ENCODE measurements at places on chromosomes 4 and X. TPM values are rescaled to one million over a fixed set of nuclear protein-coding genes. Genes with fewer than 3 reads are reported as not detected.
A peak's percentile ranks its signal among the peaks of the same experiment; 100 is the strongest.

DNA sequence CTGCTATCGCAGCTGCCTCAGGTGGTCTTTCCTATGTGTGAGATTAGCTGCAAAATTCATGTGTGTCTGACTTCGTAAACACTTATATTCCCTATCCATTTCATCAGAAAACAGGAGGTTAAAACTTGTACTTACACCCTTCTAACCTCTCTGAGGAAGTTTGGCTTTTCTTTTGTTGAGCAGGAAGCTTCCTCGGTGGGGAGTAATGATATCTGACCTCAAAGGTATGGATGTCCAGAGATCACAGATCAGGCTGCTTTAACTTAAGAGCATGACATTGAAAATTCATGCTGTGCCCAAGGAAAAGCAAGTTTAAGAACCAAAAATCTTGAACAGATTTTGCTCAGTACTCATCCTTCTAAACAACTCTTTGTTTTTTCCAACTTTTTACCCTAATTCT is 429.1 kb downstream of the STIM2 start:
- DNase-seq, result no peak

Gene IL2
- total RNA-seq, result 2.6 TPM

GRCh38 chr4:7687006-7687405 is 252.3 kb upstream of the PSAPL1 start:
- no peak for DNase-seq

Gene SOD3
- total RNA-seq, result 34.9 TPM

Gene PAGE1
- total RNA-seq, result not detected

DNA sequence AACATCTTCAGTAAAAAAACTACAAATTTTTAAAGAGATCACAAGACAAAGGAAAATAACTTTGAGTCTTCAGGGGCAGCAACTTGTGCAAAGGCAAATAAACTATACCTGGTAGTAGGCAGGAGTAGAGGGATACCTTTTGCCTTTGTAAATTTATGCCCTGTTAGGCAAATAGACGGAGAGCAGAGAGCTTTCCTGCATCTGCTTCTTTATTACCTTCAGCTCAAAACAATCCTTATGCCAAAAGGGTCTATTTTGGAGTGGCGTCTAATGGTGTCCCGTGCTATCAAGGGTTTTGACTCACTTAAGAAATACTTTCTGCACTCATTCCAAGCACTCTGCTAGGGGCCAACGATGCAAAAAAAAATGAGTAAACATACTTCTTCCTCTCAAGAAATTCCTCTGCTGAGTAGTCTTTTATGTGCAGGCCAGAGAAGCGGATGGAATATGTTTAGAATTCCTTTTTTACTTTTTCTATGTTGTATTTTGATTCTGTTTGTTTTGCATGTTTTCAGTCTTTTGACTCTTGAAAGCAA is 131.9 kb downstream of the ANXA5 start:
- no peak for DNase-seq

GRCh38 chr4:31362756-31363155 is 642.6 kb downstream of the PCDH7 start:
- DNase-seq, result no peak

DNA sequence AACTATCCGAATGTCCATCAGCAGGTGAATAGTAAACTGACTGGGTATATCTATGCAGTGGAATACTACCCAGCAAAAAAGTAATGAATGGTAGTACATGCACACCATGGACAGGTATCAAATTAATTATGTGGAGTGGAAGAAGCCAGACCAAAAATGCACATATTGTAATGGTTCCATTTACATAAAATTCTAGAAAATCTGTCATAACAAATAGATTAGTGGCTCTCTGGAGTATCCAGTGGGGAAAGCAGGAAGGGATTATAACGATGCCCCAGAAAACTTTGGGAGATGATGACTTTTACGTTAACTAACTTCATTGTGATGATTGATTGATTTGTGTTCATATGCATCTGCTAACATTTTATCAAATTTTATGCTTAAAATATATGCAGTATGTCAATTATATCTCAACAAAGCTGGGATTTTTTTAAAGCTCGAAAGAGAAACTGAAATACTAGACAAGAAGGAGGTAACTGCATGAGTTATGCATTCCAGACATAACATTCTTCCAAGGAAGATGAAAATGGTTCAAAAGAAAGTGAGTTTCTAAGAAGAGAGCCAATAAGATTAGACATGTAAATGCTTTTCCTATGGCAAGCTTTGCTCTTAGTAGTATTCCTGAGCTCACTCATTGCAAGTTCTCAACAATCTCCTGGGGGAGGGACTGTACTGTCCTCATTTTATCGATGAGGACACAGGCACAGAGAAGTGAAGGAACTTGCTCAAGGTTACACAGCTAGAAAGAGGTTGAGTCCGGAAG is 58.6 kb upstream of the MSX1 start:
- no peak for DNase-seq

Gene PFKFB1
- total RNA-seq, result 0.22 TPM

Gene CISD2
- 10.2 TPM for total RNA-seq

GRCh38 chrX:70168238-70169188 is 8.8 kb upstream of the DGAT2L6 start:
- DNase-seq, result no peak

- DNase-seq, result no peak
Observed at GRCh38 chr4:25280210-25280609, 32.4 kb upstream of the ZCCHC4 start.

DNA sequence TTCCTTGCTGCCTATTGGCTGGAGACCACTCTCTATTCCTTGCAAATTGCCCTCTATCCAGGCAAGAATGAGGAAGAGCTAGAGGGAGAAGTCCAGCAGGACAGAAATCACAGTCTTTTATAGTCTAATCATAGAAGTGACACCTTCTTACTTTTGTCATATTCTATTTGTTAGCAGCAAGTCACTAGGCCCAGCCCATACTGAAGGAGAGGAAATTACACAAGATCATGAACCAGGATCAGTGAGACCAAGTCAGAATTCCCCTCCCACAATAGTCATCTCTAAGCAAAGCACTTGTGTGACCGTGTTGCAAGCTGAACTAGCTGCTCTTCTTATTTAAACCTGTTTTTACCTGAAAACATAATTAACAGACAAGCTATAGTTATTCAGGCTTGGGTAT is 317.7 kb downstream of the INPP4B start:
- DNase-seq, result no peak

- peak; percentile 82 for DNase-seq
Observed at GRCh38 chrX:118974088-118974907, at the start of gene LONRF3. Gene LONRF3, plus strand, starts transcription at chrX:118974618. Its CDS starts 163 bp downstream, at chrX:118974781.

Gene SULT1B1
- total RNA-seq, result 0.08 TPM

GRCh38 chr4:101205916-101206315 is 141.4 kb downstream of the PPP3CA start:
- no peak for DNase-seq

Gene NPNT
- 17.2 TPM for total RNA-seq

DNA sequence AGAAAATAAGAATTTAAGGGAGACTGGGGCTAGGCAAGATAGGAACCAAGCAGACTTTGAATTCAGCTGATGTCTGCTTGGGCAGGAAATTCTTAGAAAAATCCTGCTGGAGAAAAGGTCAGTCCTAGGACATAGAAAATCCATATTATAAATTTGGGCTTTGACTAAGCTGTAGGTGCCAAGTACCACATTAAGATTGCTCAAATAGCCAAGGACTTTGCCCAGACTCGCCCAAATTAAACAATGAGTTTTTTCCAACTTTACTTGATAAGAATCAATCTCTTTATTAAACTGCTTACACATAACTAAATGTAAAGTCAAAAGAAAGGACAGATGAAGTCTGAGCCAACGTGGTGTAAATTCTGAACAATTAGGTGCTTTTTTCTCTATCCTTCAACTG is 95.4 kb downstream of the FUNDC1 start:
- no peak for DNase-seq

- DNase-seq, result no peak
Observed at GRCh38 chr4:114495471-114495928, 103.1 kb upstream of the UGT8 start.

GRCh38 chr4:184420881-184421416 is 53.4 kb downstream of the IRF2 start:
- no peak for DNase-seq

DNA sequence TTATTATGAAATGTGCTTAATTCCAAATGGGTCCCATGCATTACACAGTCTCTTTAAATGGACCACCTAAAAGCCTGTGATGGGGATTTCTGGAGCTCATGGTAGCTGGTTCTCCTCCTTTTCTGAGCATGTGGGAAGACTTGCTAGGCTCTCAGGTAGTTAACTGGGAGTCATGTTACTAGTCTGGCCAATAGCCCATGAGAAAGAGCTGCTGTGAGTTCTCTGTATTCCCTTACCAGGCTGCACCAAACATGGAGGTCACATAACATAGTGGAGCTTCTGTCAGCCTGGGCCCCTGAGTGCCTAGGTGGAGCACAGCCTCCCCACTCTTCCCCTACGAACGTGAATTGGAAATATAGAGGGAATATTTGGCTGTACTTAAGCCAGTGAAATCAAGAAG is 198.4 kb downstream of the MAML3 start:
- DNase-seq, result no peak

DNA sequence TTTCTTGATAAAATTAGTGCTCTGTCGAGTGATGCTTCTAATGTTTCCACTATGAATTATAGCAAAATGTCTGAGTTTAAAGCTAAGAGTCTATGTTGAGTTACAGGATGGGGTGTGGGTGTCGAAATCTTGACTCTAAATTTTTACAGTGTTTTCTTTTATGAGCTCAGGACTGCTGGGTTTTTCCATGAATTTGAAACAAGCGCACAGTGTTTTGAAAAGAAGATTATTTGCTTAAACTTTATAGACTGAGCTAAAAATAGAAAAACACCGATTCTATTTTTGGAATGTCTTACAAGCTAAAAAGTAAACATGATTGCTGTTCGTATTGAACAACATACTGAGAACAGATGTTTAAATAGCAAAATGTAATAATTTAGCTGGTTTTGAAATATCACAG is 7.5 kb downstream of the PTTG2 start:
- no peak for DNase-seq

- DNase-seq, result no peak
Observed at GRCh38 chr4:122739174-122739573, 6.7 kb downstream of the BBS12 start.

DNA sequence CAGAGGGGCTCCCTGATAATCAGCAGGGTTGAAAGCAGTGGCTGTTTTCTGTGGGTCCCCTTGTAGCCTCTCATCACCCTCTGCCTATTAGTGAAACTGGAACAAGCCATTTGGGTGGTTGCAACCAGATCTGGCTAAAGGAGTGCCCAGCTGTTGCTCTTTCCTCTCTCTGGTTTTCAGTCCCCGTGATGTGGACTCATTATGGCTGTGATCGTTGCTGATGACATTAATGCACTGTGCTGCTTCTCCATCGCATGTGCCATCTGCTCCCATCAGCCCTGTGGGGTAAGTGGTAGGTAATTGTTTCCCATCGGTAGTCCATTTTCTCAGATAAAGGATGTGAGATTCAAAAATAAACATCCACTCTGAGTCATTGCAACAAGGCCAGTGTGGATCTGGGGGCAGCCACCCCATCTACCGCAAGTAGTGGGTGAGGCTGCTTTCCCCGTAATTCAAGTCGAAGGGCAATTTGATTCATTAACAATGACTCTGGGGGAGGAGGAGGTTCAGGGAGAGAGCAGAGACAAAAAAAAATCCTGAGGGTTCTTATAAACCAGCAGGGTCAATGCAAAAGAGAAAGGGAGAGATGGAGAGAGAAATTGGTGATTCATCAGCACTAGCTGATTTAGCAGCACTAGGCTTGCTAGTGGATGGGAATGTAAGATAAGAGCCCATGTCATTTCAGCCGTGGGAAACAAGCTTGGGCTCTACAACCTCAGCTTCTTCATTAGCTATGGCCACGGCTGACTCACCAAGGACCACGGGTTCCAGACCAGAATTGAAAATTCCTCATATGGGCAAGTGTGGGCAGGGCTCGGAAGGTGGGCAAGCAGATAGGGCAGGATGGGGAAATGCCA is 357.8 kb downstream of the MID1IP1 start:
- DNase-seq, result no peak

DNA sequence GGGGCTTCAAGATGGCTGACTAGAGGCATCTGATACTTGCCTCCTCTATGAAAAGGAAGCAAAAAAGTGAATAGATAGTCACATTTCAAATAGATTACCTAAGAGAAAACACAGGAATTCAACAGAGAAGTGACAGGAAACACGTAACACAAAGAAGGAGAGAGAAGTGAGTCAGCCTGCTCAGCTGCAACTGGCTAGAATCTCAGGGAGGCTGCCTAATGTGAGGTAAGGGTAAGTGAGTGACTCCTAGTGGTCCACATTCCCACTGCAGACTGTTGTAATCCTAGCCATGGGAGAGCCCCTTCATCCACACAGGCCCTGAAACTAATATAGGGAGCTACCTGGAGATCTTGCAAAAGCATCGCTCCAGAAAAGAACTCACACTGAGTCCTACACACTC is 179.2 kb downstream of the SLC7A11 start:
- DNase-seq, result no peak

GRCh38 chr4:89837385-89837992 is 528 bp upstream of the SNCA start:
- DNase-seq, result peak; percentile 58

GRCh38 chrX:49042581-49043219 is 457 bp downstream of the TFE3 start:
- DNase-seq, result no peak

GRCh38 chrX:96386981-96387380 is 297.7 kb upstream of the DIAPH2 start:
- no peak for DNase-seq

DNA sequence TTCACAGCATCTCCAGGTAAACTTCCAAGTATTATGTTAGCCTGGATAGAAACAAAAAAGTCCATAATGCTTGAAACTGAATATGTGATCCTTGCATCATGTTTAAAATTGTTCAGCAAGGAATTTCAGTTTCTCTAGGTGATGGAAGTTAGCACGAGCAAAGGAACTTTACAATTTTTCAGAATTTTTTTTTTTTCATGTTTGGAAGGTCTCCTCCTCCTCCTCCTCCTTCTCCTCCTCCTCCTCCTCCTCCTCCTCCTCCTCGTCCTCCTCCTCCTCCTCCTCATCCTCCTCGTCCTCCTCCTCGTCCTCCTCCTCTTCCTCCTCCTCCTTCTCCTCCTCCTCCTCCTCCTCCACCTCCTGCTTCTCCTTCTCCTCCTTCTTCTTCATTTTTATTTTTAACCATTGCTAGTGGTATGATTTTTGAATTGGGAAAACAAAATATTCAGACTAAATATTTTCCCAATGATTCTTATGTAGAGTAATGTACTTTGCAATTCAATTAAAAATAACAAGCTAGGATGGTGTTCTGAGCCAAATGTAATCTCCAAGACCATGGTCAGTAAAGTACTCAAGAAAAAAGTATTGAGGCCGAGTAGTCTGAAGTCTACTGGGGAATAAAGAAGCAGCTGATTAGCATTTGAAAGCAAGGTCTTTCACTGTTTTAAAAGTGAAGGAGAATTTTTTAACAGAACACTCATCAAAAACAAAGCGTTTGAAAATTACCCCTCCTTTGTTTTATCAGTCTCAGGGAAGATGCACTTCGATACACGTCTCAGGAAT is 420.9 kb upstream of the ATOH1 start:
- DNase-seq, result no peak

DNA sequence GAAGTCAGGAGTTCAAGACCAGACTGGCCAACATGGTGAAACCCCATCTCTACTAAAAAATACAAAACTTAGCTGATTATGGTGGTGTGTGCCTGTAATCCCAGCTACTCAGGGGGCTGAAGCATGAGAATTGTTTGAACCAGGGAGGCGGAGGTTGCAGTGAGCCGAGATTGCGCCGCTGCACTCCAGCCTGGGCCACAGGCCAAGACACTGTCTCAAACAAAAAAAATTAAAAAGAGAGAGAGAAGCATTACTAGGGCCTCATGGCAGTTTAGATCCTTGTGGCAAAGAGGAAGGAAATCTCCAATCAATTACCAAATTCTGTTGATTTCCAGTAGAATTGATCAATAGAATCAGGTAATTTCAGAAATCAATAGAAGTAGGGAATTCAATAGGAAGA is 16.8 kb upstream of the SLC34A2 start:
- DNase-seq, result peak; percentile 12

GRCh38 chr4:25527034-25527433 is 128.6 kb upstream of the SLC34A2 start:
- DNase-seq, result no peak

Gene GCNA
- 0.90 TPM for total RNA-seq
